Calu3 (cell line): ENCODE measurements at places on chromosomes 6 and 20.

DNA sequence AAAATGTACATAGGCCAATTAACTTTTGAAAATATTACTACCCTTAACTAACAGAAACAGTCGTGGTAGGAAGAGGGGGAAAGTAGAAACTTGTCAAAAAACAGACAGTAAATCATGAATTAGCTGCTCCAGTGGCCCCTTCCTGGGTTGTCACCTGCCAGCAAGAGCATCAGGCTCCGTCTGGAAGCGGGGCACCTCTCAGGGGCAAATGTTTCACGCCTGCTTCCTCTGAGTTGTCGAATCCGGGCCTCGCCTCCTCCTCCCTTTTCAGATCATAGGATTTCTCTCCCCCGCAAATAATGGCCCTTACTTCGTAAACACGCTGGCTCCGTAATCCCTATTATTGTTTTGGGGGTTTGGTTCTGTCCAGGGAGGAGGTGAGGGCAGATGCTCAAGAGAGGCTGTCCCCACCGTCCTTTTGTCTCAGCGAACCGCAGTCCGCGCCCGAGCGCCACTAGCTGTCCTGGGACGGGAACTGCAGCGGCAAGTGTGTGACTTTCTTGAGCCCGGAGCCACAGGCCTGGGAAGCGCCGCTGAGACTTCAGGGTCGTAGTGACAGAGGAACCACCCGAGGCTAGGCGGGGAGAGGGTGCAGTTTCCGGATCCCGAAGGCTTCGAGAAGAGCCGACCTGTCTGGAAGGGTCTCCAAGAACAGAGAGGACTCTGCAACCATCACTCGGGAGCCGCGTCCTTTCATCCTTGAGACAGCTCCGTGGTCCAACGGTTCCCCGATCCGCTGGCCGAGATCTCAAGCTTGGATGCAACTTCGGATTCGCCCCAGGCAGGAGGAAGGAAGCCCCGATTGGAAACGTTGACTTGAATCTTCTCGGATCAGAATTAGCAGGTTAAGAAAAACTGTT is 214.5 kb upstream of the ZNF184 start:
- peaks cover 28% of the 10 kb centered on the region for H3K36me3 ChIP-seq
- H3K27ac ChIP-seq, result peak overlapping the region; percentile 84

- H3K4me3 ChIP-seq, result no peak overlapping the region
- DNase-seq, result no peak
- H3K36me3 ChIP-seq, result no peaks in the 10 kb centered on the region
- no peaks in the 10 kb centered on the region for H3K4me1 ChIP-seq
- H3K27me3 ChIP-seq, result no peaks in the 10 kb centered on the region
Observed at GRCh38 chr6:118469468-118469867, 78.6 kb upstream of the PLN start.

DNA sequence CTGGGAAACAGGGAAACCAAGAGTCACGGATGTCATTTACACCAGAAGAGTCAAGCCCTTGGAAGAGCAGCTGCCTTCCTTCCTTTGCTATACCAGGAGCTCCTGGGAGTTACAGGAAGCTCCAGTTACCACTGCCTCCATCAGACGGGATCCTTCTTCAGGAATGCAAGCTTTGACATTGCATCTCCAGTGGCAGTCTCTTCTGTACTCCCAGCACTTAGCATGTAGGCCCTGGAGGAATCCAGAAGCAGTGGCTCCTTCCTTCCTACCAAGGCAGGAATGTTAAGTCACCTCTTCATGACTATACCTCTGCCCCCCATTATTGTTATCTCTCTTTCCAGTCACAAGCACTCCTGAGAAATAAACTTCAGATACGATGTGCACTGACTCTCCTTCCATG is 836.0 kb downstream of the MAFB start:
- H3K4me1 ChIP-seq, result no peaks in the 10 kb centered on the region
- H3K4me3 ChIP-seq, result no peak overlapping the region
- no peak overlapping the region for H3K27ac ChIP-seq
- H3K27me3 ChIP-seq, result peaks cover 8% of the 10 kb centered on the region
- no peak for DNase-seq

DNA sequence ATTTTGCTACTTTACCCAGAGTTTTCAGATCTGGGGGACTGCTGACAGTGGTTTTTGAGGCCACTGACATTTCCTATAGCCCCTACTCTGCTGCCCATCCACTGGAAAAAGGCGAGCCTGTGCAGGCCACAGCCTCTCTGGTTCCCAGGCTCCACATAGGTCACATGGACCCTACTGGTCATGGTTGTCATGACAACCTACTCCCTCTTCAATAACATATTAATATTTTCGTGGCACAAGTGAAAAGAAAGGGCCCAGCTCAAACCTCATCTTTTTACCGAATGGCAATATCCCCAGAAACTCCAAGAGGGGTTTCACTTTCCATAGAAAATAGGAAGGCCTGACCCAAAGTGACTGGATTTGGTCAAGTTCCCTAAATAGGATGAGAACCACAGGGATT is 11.0 kb upstream of the FOXO3 start:
- H3K27me3 ChIP-seq, result no peaks in the 10 kb centered on the region
- no peak overlapping the region for H3K27ac ChIP-seq
- H3K4me3 ChIP-seq, result no peak overlapping the region

- H3K27ac ChIP-seq, result no peak overlapping the region
- no peaks in the 10 kb centered on the region for H3K4me1 ChIP-seq
- no peak overlapping the region for H3K4me3 ChIP-seq
- no peaks in the 10 kb centered on the region for H3K36me3 ChIP-seq
- DNase-seq, result no peak
Observed at GRCh38 chr6:145845557-145845956, 31.0 kb upstream of the FBXO30 start.

GRCh38 chr6:136012943-136013342 is 161.4 kb downstream of the PDE7B start:
- H3K27ac ChIP-seq, result no peak overlapping the region
- no peaks in the 10 kb centered on the region for H3K27me3 ChIP-seq

DNA sequence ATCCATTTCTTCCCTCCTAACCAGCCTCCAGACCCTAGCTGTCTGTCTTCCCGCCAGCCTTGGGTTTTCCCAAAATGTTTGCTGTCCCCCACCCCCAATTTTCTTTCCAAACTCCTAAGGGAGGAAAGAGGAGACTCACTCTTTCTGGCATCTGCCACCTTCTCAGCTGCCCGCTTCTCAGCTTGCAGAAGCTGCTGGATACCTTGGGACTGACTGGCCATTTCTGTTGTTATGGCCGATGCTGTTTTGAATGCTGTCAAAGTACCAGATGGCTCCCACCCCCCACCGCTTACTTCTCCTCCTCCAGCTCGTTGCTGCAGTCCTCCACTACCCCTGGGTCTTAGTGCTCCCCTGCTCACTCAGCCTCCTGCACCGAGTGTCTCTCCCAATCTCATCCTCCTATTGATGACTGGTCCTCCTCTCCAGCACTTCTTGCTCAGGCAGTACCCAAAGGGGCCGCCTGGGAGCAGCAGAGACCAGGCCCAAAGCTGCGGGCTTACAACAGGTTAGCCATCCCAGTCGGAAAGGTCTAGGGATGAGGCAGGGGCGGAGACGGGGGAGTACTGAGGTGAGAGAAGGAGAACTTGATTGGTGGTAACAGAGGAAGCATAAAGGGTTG is at the start of gene ATP6V1G2:
TSS of gene ATP6V1G2 (minus strand) at position 270 of the 619 bp plus-strand sequence. CDS start at position 221, 49 bp downstream.
- no peaks in the 10 kb centered on the region for H3K27me3 ChIP-seq
- peaks cover 17% of the 10 kb centered on the region for H3K4me1 ChIP-seq
- DNase-seq, result peak; percentile 98

DNA sequence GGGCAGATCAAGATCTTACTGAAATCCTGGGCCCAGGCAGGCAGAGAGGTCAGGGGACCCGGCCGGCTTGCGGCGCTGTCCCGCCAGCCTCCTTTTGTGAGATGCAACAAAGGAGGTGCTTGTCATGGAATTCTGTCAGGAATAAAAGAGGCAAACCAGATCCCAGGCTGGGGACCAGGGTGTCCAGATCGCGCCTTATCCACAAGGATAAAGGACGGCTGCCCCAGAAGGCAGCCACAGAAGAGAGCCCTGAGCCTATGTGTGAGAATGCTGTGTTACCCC is 42.6 kb upstream of the CDH22 start:
- peaks cover 13% of the 10 kb centered on the region for H3K4me1 ChIP-seq
- H3K4me3 ChIP-seq, result no peak overlapping the region
- no peaks in the 10 kb centered on the region for H3K27me3 ChIP-seq
- no peak for DNase-seq
